ENCODE measurements at places on chromosomes 6 and 20.

- DNase-seq, result no peak
Measured at GRCh38 chr6:18545726-18546125, 158.6 kb downstream of the RNF144B start.

GRCh38 chr20:8755340-8756118 lies 313.4 kb upstream of the PLCB4 start:
- no peak for DNase-seq

DNA sequence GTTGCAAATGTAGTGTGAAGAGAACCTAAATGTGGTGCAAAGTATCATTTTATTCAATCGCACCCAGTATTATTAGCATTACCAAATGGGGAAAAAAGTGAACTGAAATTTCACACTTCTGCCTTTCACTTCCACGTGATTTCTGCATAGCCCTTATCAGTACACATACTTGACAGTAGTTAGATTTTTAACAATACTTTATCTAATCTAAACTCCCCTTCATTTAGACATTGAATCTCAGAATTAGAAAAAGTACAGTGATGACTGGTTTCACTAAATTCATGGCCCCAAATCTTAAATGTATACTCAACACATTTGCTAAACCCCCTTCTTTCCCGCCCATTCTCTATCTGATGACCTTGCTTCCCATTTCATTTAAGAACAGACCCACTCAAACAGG lies 14.3 kb downstream of the STX7 start:
- DNase-seq, result no peak

DNA sequence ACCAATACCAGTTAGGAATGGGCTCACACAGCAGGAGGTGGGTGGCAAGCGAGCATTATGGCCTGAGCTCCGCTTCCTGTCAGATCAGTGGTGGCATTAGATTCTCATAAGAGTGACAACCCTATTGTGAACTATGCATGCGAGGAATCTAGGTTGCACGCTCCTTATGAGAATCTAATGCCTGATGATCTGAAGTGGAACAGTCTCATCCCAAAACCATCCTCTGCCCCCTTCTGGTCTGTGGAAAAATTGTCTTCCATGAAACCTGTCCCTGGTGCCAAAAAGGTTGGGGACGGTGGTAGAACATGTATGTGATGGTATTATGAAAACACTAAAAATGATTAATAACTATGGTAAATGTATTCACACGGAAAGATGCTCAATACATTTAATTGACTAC lies 99.7 kb upstream of the HIVEP1 start:
- no peak for DNase-seq

GRCh38 chr6:170293341-170294231 lies 2.7 kb upstream of the DLL1 start:
- DNase-seq, result no peak

- no peak for DNase-seq
Measured at GRCh38 chr6:6826095-6826901, 237.8 kb downstream of the LY86 start.

GRCh38 chr6:9708600-9708999 lies 706.3 kb downstream of the TFAP2A start:
- no peak for DNase-seq

DNA sequence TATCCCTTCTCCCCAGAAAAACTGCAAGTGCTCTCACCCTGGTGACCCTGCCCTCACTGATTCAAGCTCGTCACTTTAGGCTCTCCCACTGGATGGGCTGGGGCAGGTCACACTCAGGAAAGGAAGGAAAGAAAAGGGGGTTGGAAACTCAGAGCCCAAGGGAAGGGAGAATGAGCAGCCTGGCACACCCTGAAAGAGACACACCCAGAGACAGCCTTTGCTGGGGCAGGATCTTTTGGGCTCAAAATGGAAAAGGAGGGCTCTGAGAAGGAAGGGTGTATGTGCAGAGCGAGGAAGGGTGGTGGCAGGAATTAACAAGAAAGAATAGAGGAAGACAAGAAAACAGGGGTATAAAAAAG lies 2.5 kb downstream of the PPP1R18 start:
- DNase-seq, result no peak

- DNase-seq, result no peak
Measured at GRCh38 chr20:8357703-8358102, 225.6 kb downstream of the PLCB1 start.

- DNase-seq, result no peak
Measured at GRCh38 chr6:140138311-140139010, 764.0 kb upstream of the CITED2 start.

GRCh38 chr6:38603496-38603895 lies 36.2 kb downstream of the BTBD9 start:
- no peak for DNase-seq

DNA sequence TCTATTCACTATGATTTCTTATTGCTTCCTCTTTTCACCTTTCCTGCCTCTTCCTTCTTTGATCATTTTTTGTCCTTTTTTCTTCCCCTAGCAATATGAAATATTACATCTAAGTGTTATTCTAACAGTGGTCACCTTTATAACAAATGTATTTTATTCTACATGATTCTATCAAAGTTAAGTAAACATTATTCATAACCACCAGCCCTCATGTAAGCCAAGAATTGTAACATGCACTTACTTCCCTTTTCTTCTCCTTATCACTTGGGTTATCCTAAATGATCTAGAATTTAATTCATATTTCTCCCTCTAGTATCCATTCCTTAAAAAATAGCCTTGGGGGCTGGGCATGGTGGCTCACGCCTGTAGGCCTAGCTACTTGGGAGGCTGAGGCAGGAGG lies 88.3 kb upstream of the SLC22A23 start:
- no peak for DNase-seq

GRCh38 chr20:5080384-5080877 lies 39.3 kb downstream of the PCNA start:
- peak; percentile 21 for DNase-seq

GRCh38 chr20:45919542-45920399 lies 7.8 kb upstream of the PLTP start:
- no peak for DNase-seq

GRCh38 chr20:52078289-52078688 lies 113.3 kb downstream of the ZFP64 start:
- DNase-seq, result no peak

DNA sequence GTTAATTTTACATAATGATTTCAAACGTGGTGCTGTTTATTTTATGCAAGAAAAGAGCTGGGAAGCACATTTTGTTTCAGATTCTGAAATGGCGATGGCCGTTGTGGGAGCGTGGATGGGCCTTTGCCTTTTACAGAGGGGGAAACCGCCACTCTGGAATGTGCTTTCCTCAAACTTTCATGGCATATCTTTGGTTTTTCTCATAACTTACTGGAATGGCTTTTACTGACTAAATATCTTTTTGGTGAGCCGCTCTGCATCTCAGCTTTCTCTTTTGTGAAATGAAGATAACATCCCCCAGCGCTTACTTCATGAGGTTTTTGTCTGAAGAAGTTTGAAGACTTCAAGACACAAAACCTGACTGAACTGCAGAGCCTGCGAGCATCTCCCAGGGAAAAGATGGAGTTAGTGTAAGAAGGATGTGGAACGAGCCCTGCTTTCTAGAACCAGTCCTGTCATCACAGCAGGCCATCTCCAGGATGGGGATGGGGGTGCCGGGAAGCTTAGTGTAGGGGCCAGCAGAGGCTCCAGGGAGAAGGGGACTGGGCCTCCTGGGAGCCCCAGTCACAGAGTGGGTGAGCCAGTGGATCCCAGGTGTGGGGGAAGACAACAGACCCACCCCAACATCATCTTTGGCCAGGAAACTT lies 61.8 kb upstream of the TIAM2 start:
- DNase-seq, result no peak

DNA sequence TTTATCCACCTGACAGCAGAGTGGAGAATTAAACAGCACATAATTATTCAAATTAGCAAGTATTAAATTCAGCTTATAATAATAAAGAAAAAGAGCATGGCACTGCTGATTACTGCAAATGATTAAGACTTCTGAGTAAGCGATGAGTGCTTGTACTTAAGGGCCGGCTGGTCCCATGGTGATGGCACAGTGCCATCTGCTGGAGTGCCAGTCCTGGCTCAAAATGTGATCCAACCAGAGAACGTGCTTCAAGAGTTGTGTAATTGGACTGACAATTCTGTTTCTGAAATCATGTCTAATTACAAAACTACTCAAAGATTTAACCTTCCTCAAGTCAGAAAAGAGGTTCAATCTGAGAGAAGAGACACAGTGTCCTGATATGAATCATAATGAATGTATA lies 181.6 kb upstream of the RGS17 start:
- no peak for DNase-seq

- no peak for DNase-seq
Measured at GRCh38 chr20:50980071-50980681, 21.6 kb downstream of the MOCS3 start.

- DNase-seq, result no peak
Measured at GRCh38 chr6:132330759-132331158, 70.5 kb downstream of the MOXD1 start.

GRCh38 chr6:89794324-89794723 lies 25.3 kb downstream of the MDN1 start:
- DNase-seq, result peak; percentile 28

DNA sequence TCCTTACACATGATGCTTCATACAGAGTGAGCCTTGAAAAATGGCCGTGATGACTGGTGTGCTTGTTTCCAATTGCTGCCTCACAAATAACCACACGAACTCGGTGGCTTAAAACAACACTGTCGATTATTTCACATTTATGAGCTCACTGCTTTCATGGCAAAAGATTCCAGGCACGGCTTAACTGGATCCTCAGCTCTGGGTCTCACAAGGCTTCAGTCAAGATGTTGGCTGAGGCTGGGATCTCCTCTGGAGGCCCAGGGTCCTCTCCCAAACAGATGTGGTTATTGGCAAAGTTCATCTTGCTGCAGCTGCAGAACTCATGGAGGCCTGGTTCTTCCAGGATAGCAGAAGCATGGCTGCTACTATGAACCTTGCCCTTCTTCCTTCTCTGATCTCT lies 144.6 kb downstream of the TFAP2C start:
- DNase-seq, result no peak

- DNase-seq, result no peak
Measured at GRCh38 chr6:25217302-25217701, 61.9 kb upstream of the CARMIL1 start.

DNA sequence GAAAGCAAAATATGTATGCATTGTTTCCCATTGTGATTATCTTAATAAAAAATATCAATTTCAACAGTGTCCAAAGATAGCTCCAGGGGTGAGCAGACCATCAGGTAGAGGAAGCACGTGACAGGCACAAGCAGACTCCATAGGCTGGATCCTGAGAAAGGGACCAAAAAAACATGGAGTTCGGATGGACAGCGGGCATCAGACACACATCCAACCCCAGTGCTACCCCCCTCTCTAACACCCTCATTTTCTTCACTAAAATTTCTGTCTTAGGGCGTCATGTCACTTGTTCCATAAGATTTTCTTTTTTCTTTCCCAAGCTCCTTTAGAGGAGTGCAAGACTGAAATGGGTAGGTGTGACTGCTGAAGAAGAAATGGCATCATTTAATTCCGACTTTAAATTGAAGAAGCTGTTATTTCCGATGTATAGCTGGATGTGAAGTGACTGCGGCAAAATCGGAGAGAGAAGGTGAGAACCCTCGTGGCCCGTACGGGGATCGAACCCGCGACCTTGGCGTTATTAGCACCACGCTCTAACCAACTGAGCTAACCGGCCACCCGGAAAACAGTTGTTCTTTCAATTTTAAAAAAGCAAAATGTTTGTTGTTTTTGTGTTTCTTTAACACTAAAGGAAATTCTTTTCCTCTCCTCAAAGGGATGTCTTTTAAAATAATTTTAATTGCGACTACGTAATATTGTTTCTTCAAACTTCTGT lies 10.3 kb upstream of the PRSS16 start:
- no peak for DNase-seq

DNA sequence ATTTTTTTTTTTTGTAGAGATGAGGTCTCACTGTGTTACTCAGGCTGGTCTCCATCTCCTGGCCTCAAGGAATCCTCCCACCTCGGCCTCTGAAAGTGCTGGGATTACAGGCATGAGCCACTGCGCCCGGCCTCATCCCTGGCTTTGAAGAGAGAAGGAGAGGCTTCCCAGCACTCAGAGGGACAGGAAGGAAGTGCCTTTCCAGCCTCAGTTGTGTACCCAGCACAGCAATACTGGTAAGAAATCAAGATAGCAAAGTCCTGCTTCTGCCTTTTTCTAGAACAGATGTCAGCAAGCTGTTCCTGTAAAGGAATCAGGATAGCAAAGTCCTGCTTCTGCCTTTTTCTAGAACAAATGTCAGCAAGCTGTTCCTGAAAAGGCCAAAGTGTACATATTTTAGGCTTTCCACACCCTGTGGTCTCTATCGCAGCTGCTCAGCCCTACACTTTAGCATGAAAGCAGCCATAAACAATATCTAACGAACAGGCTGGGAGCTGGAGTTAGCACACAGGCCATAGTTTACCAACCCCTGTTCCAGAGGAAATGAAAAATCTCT lies 6.3 kb upstream of the PLTP start:
- DNase-seq, result no peak

DNA sequence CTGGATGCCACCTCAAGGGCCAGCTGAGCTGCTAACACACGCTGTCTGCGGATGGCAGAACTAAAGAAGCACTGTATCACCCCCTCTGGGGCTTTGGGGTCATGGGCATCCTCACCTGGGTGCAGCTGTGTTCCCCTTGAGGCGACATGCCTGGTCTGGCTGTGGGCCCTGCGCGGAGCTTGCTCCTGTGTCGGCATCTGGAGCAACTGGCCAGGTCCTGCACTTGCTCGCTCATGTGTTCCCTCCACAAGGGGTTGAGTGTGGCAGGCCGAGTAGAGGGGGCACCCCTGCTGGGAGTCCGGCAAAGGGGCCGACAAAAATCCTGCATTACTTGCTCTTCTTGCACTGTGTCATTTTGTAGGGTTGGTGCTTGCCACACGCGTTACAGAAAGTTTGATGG lies 189.0 kb downstream of the CDKAL1 start:
- no peak for DNase-seq

DNA sequence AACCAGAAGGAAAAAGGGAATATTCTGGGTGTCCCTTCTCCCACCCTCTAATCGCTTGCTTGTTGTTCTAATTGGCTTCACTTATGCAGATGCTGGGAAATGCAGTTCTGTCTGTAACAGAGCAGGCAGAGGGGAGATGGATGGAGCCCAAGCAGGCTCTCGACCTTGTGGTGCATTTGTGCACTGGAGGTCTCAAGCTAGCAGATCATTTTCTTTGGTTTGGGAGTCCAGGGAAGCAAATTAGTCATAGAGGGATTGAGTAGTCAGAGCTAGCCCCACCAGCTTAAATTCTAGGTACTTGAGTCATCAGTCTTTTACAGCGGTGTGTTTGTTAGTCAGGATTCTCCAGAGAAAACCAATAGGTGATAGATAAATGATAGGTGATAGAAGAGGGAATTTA lies 234.7 kb upstream of the ECI2 start:
- no peak for DNase-seq

- DNase-seq, result no peak
Measured at GRCh38 chr6:162373192-162373591, 354.4 kb downstream of the PRKN start.

Measured in CD4-positive, alpha-beta T cell treated with Interleukin-4 for 4 hours (primary cell).